ENCODE measurements at places on chromosomes 4 and X.

DNA sequence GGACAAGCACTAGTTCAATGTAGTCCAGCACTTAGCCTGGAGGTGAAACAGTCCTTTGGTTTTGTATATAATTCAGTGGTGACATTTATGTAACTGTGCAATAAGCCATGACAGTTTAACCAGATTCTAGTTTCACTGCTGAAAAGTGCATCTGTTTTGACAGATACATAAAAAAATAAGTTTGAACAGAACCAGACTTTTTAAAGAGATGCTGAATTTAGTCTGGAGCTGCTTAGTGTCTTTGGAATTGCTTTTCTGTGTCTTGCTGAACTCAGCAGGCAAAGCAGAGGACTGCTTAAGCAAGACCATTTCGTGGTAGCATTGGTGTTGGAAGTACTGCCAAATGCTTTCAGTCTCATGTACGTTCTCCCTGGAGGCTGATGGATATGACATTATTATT, 393.5 kb downstream of the MAPK10 start:
- no peak for DNase-seq

DNA sequence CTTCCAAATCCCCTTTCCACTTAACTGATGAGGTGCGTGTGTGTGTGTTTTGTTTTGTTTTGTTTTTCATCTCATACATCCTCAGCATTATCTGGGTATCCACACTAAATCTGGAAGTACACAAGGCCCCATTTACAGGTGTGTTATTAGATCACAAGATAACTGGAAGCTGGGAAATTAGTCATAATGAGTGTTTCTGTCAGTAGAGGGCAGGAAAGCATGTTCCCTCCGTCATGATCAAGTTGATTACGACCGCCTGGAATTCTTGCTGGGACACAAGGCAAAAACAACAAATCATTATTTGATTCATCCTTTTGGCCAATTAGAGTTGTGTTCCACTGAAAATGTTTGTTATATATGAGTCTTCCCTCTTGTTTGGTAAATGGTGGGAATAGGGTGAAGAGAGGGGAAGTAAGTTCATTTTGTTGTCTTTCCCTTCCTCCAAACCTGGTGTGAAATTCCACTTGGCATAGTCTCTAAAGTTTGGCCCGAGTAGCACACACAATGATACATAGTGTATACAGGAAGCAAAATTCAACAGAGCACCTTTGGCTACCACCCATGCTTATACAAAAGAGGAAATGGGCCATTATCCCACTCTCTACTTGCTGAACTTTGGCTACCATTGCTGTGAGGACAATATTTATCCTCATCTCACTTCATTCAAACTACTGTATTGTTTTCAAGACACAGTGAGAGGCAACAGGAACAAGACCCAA, 33.3 kb upstream of the TLL1 start:
- no peak for DNase-seq

DNA sequence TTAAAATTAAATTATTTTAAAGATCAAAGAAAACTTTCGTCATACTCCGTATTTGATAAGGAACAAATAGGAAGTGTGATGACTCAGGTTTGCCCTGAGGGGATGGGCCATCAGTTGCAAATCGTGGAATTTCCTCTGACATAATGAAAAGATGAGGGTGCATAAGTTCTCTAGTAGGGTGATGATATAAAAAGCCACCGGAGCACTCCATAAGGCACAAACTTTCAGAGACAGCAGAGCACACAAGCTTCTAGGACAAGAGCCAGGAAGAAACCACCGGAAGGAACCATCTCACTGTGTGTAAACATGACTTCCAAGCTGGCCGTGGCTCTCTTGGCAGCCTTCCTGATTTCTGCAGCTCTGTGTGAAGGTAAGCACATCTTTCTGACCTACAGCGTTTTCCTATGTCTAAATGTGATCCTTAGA, at the start of gene CXCL8:
CXCL8 (plus strand) TSS at position 217 of the 426 bp plus-strand sequence; CDS start at position 307, 90 bp downstream.
- no peak for DNase-seq

DNA sequence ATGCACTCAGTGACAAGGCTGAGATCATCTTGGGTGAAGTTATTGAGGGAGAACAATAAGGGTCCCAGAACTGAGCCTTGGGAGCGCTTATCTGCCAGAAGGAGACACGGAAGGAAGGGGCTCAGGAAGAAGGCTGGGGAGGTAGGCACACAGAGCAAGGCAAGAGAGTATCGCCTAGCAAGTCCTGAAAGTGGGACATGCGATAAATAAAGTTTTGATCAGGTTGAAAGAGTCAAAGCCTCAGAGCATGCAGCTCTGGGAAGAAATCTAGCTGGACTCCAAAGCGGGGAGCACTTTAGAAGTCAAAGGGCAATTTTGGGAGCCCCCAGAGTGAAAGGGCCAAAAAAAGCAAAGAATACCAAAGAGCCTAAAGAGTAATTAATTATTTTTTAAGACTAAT, 17.7 kb upstream of the ANXA3 start:
- no peak for DNase-seq

- DNase-seq: no peak
Measured at GRCh38 chrX:45172890-45173289, 27.8 kb downstream of the DIPK2B start.

DNA sequence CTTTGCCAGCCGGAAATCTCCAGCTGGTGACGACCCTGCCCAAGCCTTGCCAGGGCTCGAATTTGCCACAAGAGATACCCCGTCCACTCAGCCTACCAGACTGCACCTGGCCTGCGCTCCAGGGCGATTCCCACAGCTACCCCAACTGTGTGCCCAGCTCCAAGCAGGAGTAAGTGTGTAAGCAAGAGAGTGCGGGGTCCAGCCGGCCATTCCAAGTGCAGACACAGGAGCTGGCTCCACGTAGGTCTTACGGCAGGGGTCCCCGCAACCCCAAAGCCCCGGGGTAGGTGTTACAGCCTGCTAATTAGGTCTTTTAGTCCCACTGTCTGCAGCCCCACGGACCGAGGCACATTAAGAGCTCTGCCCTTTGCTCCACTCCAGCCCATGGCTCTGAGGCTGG, 1305.2 kb downstream of the ARAP2 start:
- DNase-seq: no peak

GRCh38 chr4:152064282-152064681, 303.5 kb upstream of the GATB start:
- no peak for DNase-seq

DNA sequence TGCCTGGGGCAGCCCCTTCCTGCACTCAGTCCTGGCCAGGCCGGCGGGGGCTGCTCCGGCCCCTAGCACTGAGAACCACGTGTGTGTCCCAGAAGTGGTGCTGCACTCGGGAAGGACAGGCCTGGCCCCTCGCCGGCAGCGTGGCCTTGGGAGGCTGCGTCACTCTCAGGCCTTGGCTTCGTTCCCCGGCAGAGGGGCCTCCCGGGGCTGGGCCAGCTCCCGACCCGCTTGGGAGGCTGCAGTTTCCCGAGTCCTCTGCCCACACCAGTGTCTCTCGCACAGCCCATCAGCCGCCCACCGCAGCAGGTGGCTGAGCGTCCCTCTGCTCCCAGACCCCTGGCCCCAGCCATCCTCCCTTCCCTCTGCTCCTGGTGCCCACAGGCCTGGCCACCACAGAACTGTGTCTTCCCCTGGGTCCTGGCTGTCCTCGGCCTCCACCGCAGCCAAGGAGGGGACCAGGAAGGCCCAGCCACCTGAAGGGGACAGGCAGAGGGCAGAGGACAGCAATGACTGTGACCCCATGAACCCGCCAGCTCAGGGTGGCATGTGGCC, 10.9 kb upstream of the CPLX1 start:
- no peak for DNase-seq

- no peak for DNase-seq
Measured at GRCh38 chr4:24063731-24064130, 173.9 kb upstream of the PPARGC1A start.

DNA sequence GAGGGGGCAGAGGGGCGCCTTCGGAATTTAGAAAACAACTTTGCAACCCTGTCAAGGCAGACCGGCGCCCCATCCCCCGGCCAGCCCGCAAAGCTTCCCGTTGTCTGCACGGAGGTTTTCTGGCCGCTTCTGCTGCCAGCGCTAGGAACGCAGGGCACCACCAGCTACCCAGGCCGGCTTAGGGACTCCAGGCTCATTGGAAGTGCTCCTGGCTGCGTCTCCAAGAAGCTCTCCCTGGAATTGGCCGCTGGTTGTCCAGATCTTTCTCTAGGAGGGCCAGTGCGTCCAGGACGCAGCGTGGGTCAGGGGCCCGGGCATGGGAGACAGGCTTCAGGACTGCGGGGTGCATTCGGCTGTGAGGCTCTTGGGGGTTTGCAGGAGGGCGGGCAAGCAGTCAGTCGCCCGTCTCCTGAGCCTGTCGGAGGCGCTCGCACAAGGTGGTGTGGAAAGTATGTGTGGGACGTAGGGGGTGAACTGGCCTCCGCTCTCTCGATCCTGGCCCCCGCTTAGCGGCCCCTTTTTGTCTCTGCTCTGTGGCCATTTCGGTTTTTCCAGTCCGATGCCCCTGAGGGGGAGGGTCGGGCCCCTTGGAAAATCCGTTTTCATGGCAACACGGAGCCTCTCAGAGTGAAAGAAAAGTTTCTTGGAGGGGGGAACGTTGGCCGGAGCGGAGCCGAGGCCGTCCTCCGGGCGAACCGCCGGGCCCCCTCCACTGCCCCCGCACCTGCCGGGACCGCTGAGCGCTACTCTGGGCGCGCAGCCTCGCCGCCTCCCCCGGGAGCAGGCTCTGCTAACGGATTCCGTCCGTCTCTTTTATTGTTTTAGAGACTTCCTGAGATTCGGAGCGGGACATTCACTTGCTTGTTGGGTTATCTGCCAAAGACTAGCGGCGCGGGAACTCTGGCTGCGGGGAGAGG, 810 bp upstream of the SOX3 start:
- DNase-seq: no peak

- no peak for DNase-seq
Measured at GRCh38 chrX:40267334-40268187, 169.8 kb upstream of the BCOR start.

DNA sequence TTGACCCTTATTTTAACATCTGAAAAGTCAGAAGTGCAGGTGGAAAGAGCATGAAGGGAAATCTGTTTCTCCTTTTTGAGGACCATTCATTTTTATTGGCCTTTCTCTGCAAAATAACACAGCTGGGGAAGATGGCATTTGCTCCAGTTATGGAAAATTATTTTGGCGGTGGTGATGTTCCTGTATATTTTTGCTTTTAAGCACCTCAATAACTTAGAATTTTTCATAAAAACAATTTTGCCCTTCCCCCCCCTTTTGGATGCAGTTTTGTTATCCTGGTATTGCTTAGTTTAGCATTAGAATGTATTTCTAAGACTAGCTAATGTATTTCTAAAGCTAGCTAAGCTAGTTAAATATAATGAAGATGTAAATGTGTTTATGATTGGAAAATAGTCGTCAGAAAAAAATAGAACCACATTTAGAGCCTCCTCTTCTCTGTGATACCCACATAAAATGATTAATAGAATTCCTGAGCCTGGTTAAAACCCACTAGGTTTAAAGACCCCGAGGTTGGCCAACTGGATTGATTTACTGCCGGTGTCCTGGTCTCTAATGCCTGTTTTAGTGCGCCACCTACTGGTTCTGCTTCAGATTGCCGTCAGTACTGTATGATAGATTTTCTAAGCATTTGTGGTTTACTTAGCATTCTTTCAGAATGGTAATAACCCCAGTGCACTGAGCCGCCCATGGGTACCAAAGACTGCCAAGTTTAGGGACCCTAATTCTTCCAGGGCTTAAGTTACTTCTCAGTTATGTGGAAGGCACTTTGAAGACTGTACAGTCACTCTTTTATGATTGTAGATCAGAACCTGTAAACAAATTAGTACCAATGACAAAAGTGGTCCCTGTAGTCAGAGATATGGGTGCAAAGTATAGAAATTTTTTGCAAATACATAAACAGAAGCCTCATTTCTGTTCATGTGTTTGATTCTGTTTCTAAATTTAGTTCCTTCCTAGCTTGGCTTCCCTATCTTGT, 11.4 kb downstream of the KLF3 start:
- peak; percentile 89 for DNase-seq

- DNase-seq: no peak
Measured at GRCh38 chr4:1297023-1297395, 7.3 kb downstream of the MAEA start.

GRCh38 chr4:120544838-120545237, 377.7 kb downstream of the PRDM5 start:
- DNase-seq: no peak

DNA sequence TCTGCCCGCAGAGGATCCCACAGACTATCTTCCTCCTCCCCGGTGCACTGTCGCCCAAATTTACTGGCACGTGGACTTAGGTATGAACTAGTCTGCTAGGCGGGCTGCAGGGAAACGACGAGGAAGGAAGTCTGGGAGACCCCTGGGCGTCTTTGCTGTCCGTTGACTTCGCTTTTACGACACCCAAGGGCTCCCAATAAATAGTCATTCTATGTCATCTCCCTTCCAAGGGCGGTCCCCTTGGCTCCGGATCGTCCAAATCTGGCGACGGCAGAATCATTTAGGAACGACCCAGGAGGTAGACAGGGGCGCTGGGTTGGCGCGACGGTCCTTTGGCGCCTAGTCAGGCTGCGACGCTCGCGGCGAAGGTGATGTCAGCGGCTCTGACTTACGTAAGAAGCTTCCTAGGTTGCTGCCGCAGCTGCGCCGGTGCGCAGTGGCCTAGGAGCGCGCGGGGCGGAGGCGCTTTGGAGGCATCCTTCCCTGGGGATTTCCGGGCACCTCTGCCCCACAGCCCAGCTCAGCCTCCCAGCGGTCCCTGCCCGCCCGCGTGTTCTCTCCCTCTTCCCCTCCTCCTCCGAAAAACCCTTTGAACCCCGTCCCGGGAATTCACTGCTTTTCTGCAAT, 2.2 kb downstream of the NHS start:
- no peak for DNase-seq

DNA sequence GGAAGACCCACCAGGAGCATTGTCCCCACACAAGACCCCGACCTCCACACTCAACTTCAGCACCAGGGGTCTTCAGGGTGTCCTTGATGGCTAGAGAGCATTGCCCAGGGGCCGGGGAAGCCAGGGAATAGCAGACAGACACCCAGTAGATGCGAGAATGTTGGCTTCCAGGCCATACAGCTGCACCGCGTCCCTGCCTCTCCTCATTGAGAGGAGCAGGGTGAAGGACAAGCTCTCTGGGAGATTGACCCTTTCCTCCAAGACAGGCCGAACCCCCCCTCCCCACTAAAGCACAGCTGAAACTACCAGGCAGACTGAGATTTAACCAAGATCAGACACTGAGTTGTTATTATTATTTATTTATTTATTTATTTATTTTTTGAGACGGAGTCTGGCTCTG, 42.6 kb upstream of the SLC25A4 start:
- DNase-seq: no peak

DNA sequence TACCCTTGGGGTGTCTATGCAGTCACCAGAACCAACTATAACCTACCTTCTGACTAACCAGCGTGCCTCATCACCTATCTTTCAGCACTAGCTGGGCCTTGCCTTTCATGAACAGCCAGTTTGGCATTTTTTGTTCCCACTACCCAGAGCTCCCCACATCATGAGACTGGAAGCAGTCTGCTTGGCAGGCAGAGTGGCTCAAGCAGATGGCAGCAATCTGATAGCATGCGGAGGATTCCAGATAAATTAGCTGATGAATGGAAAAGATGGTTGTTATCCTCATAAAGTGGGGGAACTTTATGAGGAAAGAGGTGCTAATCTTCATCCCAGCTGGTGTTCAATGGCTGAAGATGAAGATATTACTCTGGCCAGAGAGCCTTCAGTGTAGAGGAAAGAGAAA, 243.2 kb upstream of the EDA2R start:
- DNase-seq: no peak

GRCh38 chr4:162793571-162793970, 373.1 kb downstream of the NAF1 start:
- no peak for DNase-seq

All from CD4-positive, alpha-beta T cell treated with Interleukin-17A for 4 hours (primary cell).